ENCODE measurements at places on chromosomes 1 and 21.

DNA sequence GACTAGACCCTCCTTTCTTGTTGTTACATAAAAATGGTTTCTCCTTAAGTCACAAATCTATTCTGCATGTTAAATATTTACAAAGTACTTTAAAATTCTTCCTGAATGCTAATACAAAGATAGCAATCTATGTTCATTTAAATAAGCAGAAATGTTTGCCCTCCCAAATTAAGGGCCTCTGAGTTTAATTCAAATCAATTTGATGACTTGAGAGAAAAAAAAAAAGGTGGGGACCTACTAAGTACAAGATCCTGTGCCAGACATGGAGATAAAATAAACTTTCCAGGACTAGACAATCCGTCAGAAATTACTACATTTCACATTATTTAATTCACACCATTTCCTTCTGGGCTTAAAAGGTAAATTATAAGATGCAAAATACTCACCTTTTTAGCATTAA, 548.3 kb downstream of the DPYD start:
- no peak for DNase-seq

GRCh38 chr1:18989176-18989799, 32.8 kb upstream of the IFFO2 start:
- DNase-seq, result no peak

- DNase-seq, result no peak
Measured at GRCh38 chr1:53835491-53835890, 2.6 kb downstream of the NDC1 start.

GRCh38 chr1:57300186-57300585, 123.7 kb downstream of the DAB1 start:
- DNase-seq, result no peak

- DNase-seq, result no peak
Measured at GRCh38 chr21:40244981-40245380, 377.7 kb downstream of the PCP4 start.

GRCh38 chr1:159581422-159581821, 6.2 kb upstream of the APCS start:
- DNase-seq, result no peak

DNA sequence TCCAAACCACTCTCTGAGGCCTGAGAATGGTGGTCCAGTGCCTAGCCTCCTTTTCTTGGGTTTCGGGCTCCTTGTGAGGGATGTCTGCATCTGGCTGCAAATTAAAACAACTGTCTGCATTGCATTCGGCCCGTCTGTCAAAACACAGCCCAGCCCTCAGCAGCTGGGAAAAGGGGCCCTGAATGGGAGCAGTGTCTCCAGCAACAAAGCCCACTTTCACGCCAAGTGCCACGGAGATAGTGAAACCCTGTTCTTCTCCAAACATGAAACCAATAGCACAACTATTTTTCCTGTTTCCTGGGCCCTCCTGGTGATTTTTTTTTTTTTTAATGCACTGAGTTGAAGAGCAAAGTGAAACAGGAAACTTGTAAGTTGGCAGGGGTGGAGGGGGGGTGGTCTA, 138.4 kb downstream of the PLXNA2 start:
- DNase-seq, result no peak

- DNase-seq, result no peak
Measured at GRCh38 chr1:242806324-242806723, 281.8 kb upstream of the PLD5 start.
